Ovary (tissue), 10 donors: ENCODE measurements at places on chromosomes 13 and 19. TPM values are rescaled to one million over a fixed set of nuclear protein-coding genes. Genes with fewer than 3 reads are reported as not detected.

DNA sequence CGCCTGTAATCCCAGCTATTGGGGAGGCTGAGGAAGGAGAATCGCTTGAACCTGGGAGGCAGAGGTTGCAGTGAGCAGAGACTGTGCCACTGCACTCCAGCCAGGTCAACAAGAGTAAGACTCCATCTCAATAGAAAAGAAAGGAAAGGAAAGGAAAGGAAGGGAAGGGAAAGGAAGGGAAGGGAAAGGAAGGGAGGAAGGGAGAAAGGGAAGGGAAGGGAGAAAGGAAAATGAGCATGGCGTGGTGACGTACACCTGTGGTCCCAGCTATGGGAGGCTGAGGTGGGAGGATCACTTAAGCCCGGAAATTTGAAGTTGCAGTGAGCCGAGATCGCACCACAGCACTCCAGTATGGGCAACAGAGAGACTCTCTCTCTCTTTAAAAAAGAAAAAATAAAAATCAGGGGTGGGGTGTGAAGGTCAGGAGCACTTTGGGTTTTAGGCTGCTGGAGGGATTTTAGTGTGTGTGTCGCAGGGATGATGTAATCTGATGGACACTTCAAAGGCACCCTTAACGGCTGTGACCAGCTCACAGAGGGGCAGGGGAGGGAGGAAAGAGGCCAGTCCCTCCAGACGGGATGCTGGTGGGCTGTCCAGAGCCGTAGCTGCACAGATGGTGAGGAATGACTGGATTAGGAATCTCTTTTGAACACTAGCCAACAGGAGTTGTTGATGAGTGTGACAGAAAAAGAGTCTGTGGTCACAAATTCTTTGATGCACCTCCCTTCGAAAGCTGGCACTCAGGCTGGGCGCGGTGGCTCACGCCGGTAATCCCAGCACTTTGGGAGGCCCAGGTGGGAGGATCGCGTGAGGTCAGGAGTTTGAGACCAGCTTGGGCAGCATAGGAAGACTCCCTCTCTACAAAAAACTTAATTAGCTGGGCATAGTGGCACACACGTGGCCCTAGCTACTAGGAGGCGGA is 27.6 kb downstream of the TMPRSS9 start:
- no peak for DNase-seq
- no peak overlapping the region for H3K27ac ChIP-seq
- no peaks in the 10 kb centered on the region for H3K4me1 ChIP-seq
- H3K27me3 ChIP-seq, result no peaks in the 10 kb centered on the region

DNA sequence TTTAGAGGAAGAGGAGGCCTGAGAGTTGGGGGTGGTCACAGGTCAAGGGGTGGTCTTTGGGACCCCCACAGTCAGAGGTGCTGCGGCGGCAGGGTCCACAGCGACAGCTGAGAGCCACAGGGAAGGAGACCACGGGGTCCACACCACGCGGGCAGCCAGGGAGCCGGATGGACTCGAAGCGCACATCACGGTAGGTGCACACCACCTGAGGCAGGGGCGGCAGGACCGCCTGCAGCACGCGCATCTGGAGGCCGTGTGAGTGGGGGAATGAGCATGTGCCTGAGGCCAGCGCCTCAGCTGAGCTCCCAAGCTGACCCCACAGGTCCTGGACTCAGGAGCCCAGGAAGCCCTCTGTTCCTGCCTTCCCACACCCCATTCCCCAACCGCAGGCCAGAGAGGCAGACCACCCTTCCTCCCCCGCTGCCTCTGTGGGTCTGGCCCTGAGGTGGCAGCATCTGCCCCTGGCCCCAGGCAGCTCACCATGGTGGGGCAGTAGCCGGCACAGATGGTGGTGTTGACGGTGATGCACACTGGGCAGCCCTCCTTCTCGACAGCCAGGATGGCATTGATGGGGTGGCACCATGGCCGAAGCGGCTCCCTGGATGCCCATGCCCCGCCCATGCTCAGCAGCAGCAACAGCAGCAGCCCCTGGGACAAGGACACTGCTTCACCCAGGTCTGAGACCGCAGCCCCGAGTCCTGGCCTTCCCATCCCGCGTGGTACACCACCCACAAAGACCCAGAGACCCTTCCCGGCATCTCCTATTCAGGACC is 638 bp downstream of the LHB start:
- DNase-seq, result no peak
- no peak overlapping the region for H3K4me3 ChIP-seq
- no peak overlapping the region for H3K27ac ChIP-seq
- no peaks in the 10 kb centered on the region for H3K36me3 ChIP-seq
- H3K4me1 ChIP-seq, result peaks cover 7% of the 10 kb centered on the region
- no peaks in the 10 kb centered on the region for H3K27me3 ChIP-seq

DNA sequence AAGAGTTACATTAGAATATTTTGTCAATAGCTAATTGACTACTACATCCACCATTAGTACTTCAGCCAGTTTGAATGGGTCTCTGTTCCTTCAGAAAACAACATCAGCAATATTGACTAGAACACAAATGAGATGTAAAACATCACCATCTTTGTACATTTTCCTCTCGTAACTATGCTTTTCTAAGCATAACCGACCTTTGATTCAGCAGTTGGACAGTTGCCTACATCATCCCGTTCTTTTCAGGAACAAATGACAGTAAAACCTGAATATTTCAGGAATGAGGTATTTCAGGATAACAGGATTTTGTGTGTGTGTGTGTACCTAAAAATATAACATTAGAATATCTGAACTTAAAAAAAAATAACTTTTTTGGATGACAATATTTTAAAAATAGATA is 60.9 kb downstream of the STARD13 start:
- no peaks in the 10 kb centered on the region for H3K27me3 ChIP-seq
- H3K27ac ChIP-seq, result no peak overlapping the region
- H3K36me3 ChIP-seq, result no peaks in the 10 kb centered on the region
- peaks cover 5% of the 10 kb centered on the region for H3K4me1 ChIP-seq

CGB1 gene
- total RNA-seq, result not detected

CFD gene
- 23.4 TPM for total RNA-seq
